CD4-positive, alpha-beta T cell (primary cell): ENCODE measurements at places on chromosomes 12 and 14.

DNA sequence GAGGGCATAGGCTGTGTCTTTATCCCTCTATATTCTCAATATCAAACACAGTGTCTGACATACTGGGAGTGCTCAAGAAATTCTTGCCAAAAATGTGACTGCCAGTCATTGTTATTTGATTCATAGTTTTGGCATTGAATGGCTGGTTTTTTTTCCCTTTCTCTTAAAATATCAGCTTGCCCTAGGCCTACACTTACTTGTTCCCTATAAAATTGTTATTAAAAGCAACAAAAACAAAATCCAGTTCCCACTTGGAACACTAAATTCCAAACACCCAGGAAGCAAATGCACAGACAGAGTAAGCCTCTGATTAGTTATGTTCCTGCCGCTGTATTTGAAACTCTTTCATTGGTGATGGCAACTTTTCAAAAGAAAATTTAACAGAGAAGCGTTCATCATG lies 110.7 kb downstream of the WIF1 start:
- DNase-seq = no peak

DNA sequence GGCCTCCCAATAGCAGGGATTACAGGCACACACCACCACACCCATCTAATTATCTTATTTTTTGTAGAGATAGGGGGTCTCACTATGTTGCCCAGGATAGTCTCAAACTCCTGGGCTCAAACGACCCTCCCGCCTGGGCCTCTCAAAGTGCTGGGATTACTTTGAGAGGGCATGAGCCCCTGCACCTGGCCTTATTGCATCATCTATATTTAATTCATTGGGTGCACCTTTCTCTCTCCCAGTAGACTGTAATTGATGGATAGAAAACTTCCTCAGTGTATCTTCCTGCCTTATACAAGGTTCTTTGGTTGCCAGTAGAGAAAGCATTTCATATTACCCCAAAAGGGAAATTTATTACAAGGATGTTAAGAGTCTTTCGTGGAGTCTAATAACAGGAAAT lies 8.9 kb upstream of the MORN3 start:
- DNase-seq = no peak

GRCh38 chr12:78018171-78018910 lies 187.6 kb downstream of the NAV3 start:
- DNase-seq = no peak

- no peak for DNase-seq
Observed at GRCh38 chr12:13183620-13184019, 12.9 kb upstream of the EMP1 start.

GRCh38 chr14:100039903-100040302 lies 25.3 kb upstream of the EVL start:
- no peak for DNase-seq

GRCh38 chr12:114938487-114939210 lies 254.7 kb upstream of the TBX3 start:
- no peak for DNase-seq

GRCh38 chr12:87618199-87618598 lies 411.0 kb downstream of the C12orf50 start:
- DNase-seq = no peak

- DNase-seq = no peak
Observed at GRCh38 chr12:65333649-65334048, 55.2 kb downstream of the MSRB3 start.

- DNase-seq = no peak
Observed at GRCh38 chr12:108390495-108391203, 51.5 kb upstream of the CMKLR1 start.

- no peak for DNase-seq
Observed at GRCh38 chr12:27801630-27802029, 21.6 kb upstream of the MANSC4 start.

- no peak for DNase-seq
Observed at GRCh38 chr12:48779869-48780268, 9.0 kb downstream of the ADCY6 start.

GRCh38 chr12:131511391-131511802 lies 199.5 kb upstream of the SFSWAP start:
- DNase-seq = peak; percentile 68

GRCh38 chr12:110728628-110729027 lies 14.1 kb downstream of the PPP1CC start:
- no peak for DNase-seq

DNA sequence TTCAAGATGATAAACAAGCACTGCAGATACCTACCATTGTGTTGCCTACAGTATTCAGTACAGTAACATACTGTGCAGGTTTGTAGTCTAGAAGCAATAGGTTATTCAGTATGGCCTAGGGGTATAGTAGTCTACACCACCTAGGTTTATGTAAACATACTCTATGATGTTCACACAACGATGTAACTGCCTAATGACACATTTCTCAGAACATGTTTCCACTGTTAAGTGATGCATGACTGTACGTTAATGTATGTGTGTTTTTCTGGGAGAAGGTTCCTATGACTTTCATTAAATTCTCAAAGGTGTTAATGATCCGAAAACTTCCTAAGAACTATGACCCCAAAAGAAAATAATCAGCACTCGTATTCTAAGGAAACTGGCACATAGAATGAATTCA lies 20.9 kb upstream of the CALM1 start:
- no peak for DNase-seq

- peak; percentile 46 for DNase-seq
Observed at GRCh38 chr12:56119361-56119796, 1.3 kb downstream of the ZC3H10 start.

GRCh38 chr12:26187014-26187798 lies 8.2 kb upstream of the SSPN start:
- no peak for DNase-seq

GRCh38 chr12:67026487-67027246 lies 242.5 kb upstream of the CAND1 start:
- no peak for DNase-seq

GRCh38 chr12:65168681-65169319 lies 583 bp upstream of the LEMD3 start:
- no peak for DNase-seq

- no peak for DNase-seq
Observed at GRCh38 chr12:131434208-131435125, 276.4 kb upstream of the SFSWAP start.

- no peak for DNase-seq
Observed at GRCh38 chr12:123935956-123936355, 36.7 kb downstream of the CCDC92 start.

- no peak for DNase-seq
Observed at GRCh38 chr12:98439471-98439951, 75.9 kb upstream of the TMPO start.

GRCh38 chr14:79947440-79948054 lies 263.8 kb downstream of the DIO2 start:
- DNase-seq = no peak

GRCh38 chr14:73567358-73567757 lies 1.7 kb upstream of the ACOT2 start:
- no peak for DNase-seq

DNA sequence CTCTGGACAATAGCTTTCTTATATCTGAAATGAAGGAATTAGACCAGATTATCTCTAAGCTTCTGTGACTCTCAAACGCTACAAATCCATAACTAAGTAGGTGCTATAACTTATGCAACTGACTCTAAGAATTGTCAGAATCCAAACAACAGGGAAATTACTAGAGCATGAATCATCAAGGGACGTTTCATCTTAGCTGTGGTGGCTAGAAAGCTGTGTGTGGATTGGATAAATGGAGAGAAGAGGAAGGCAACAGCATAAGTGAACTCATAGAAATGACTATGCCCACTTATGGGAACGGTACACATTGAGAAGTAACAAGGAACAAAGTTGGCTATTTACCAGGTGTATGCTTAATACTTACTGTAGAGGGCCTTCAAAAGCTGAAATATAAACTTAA lies 96.0 kb upstream of the NEDD1 start:
- no peak for DNase-seq

DNA sequence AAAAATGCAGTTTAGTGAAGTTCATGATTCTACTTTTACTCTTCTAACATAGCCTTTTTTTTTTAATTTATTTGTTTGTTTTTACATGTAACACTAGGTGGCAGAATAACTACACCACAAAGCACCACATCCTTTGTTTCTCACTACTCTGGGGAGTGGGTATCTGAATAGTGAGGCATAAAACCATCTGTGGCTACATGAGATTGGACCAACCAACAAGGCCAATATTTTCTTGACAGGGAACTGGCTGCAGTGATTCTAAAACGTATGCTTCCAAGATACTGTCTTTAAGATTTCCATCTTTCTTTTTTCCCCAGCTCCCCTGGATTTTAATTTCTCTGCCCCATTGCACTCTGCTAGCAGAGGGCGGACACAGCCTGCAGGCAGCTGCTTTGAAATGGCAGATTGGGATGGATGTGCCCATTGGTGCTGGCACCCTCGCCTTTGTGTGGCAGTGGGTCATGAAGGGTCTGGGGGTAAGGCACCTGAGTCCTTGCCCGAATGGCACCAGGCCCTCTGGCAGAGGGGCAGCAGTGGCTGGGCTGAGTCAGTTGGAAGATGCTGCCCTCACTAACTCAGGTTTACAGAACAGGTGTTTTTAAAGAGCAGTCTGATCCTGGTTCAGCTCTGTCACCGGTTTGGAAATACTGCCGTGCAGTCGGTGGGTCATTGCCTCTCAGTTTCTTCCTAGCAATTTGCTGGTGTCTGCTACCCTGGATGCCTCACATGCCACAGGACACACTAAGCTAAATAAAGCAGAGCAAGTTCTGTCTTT lies 429.1 kb downstream of the RAD51B start:
- DNase-seq = no peak

- no peak for DNase-seq
Observed at GRCh38 chr12:5505116-5505515, 73.2 kb downstream of the NTF3 start.
